Peyer's patch (tissue), 4 donors: ENCODE measurements at places on chromosomes 6 and 20.
A peak's percentile ranks its signal among the peaks of the same experiment; 100 is the strongest.

DNA sequence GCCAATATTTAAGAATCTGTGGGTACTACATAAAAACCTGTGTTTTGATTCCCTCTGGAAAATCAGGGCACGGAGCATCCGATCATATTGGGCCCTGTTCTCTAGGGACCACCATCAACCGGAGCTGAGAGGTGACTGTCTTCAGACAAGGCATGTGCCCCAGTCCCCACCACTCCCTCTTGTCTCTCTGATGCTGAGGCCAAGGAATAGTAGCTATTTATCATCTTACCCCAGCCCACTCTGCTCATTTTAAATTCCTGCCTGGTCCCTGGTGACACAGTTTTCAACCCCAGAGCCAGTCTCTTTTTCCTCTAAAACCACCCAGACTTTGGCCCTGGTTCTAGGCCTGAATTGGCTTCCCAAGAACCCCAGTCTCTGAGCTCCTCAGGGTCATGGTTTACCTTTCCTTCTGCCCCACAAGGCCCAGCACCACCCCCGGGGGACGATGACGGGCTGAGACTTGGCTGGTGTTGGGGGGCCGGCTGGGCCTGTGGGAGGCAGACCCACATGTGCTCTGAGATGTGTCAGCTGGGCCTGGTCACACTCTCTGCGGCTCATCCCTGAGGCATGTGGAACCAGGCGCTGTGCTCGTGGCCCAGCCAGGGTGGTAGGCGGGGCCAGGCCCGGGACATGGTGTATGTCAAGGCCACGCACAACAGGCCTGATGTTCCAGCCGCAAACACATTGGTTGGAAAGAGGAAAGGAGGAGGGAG lies 114.4 kb downstream of the CEBPB start:
- H3K36me3 ChIP-seq: no peaks in the 10 kb centered on the region
- H3K27ac ChIP-seq: peak overlapping the region; percentile 87
- H3K27me3 ChIP-seq: no peaks in the 10 kb centered on the region
- peak; percentile 67 for DNase-seq
- no peak overlapping the region for H3K4me3 ChIP-seq

GRCh38 chr6:55901765-55902270 lies 26.4 kb upstream of the BMP5 start:
- H3K4me3 ChIP-seq: no peak overlapping the region
- no peaks in the 10 kb centered on the region for H3K36me3 ChIP-seq
- no peaks in the 10 kb centered on the region for H3K4me1 ChIP-seq
- H3K27ac ChIP-seq: no peak overlapping the region
- no peak for DNase-seq
- H3K27me3 ChIP-seq: no peaks in the 10 kb centered on the region

DNA sequence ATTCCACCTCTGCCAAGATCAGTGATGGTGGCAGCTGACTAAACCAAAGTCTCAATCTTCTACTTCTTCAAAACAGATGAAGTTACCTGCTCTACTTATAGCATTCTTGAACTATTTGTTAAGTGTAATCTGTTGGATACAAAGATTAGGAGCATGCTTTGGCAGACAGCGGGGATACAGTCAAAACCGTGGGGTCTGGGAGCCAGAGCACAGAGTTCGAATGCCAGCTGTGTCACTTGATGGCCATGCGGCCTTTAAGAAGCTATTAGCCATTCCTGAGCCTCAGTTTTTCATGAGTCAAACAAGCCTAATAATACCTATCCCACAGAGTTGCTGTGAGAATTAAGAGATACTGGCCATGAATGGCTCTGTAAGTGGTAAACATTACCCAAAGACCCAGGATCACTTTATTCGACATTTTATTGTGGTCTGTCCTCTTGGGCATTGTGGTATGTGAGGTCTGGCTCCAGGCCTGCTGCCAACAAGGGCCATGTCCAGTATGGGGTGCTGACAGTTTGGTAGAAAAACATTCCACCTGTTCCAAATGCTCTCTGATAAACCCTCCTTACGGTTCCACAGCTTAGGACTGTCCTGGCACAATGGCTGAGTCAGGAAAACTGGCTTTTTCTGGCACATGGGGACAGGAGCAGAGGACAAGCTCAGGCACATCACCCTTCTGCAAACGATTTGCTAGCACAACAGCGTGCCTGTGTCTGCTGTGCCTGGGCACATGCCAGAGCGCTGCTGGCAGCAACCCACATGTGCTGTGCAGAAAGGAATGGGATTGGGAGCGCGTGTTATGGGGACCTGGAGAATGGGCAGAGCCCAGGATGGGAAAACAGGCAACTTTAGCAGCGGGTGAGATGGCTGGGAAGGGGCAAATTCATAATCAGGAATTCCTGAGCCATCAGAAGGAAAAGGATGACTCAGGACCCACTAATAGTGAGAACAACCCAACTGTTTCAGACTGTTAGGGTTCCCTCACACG lies 15.7 kb upstream of the FAM83C start:
- no peaks in the 10 kb centered on the region for H3K36me3 ChIP-seq
- no peaks in the 10 kb centered on the region for H3K27me3 ChIP-seq
- H3K27ac ChIP-seq: no peak overlapping the region
- no peak overlapping the region for H3K4me3 ChIP-seq
- no peaks in the 10 kb centered on the region for H3K4me1 ChIP-seq
- no peak for DNase-seq

DNA sequence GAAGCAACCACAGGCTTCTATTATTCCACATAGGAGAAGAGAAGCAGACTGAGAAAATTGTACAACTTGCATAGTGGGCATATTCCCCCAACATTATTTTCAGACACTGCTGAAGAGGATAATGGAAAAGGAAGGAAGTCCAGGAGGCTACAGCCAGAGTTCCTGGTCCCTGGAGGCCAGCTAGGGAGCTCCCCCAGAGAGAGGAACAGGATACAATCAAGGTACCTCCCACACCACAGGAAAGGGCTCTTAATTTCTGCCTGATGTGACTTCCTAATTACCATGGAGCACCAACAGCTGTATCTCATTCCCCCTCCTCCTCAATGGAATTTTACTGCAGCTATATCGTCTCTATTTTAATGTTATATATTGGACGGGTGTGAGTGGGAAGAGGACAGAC lies 594.3 kb upstream of the NRSN1 start:
- H3K27me3 ChIP-seq: no peaks in the 10 kb centered on the region
- H3K4me3 ChIP-seq: no peak overlapping the region
- no peak overlapping the region for H3K27ac ChIP-seq

DNA sequence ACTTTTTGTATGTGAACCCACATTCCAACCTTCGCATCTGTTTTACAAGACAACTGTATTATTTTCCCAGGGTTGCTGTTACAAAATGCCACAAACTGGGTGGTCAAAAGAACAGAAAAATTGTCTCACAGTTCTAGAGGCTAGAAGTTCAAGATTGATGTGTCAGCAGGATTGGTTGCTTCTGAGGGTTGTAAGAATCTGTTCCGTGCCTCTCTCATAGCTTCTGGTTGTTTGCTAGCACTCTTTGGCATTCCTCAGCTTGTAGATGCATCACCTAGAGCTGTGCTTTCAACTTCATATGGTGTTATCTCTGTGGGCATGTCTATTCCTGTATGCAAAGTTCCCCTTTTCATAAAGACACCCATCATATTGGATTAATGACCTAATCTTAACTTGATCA lies 1067.2 kb downstream of the EPHA7 start:
- no peaks in the 10 kb centered on the region for H3K27me3 ChIP-seq

DNA sequence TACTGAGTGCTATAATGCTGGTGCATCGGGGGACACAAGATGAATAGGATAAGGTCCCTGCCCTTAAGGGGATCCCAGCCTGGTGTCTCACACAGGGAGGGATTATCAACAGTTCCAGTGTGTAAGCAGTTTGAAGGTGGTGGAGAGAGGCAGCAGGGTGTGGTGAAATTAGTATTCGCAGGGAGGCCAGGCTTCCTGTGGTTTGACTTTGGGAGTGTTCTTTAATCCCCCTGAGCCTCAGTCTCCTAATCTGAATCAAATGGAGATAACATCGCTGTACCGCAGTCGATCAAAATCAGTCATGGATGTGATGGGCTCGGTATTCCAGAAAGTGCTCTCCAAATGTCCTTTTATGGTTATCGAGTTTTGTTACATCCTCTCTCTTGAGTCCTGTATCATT lies 288.1 kb upstream of the SUPT3H start:
- no peak for DNase-seq
- no peaks in the 10 kb centered on the region for H3K4me1 ChIP-seq
- H3K4me3 ChIP-seq: no peak overlapping the region
- no peaks in the 10 kb centered on the region for H3K36me3 ChIP-seq
- H3K27me3 ChIP-seq: no peaks in the 10 kb centered on the region

DNA sequence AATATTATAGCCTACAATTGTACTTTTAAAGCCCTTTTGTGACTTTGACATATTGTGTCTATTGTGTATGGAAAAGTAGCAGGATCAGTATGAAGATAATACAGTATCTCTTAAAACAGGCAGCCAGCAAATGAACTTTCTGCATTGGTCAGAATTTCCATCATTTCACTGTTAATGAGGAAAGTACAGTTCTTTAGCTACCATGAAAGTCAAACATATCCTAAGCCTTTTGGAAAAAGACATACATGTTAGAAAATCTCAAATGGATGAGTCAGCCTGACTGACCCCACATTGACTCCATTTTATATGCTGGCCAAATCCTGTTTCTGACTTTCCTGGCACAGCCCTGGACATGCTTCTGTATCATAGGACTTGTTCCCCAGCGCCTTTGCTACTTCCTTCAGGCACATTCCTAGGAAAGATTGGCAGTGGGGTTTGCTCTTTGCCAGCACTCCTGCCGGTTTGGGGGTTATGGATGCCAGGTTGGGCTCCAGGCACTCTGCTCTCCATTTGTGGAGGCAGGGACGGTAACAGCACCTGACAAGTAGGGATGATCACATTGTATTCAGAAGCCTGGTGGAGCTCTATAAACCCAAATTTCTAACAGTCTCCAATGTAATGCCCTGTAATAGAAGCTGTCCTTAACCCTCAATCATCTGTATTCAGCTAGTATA lies 43.7 kb downstream of the TOP1 start:
- no peak overlapping the region for H3K4me3 ChIP-seq
- H3K27me3 ChIP-seq: no peaks in the 10 kb centered on the region
- no peak for DNase-seq
- H3K27ac ChIP-seq: no peak overlapping the region
- H3K36me3 ChIP-seq: no peaks in the 10 kb centered on the region

GRCh38 chr6:43627008-43627825 lies 1.8 kb downstream of the GTPBP2 start:
- H3K4me1 ChIP-seq: no peaks in the 10 kb centered on the region
- no peaks in the 10 kb centered on the region for H3K36me3 ChIP-seq
- H3K4me3 ChIP-seq: no peak overlapping the region

DNA sequence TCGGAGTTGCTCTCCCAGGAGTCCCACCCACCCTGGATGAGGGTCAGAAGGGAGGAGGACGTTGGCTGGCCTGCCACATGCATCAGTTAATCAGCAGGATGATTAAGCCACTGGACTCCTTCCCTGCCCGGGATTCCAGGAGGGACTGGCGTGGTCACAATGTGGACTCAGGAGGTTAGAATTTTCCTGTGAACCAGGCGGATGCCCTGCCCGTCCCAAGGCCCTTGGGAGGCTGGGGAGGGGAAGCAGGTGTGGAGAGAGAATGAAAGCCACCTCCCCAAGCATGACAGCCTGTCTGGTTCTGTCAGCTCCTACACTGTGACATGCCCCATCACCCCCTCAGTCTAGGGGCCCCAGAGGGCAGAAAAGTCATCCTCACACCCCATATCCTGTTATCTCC lies 11.6 kb upstream of the ITPR3 start:
- H3K4me1 ChIP-seq: no peaks in the 10 kb centered on the region
- no peaks in the 10 kb centered on the region for H3K27me3 ChIP-seq
- H3K36me3 ChIP-seq: no peaks in the 10 kb centered on the region
- no peak overlapping the region for H3K27ac ChIP-seq
- H3K4me3 ChIP-seq: no peak overlapping the region

- no peaks in the 10 kb centered on the region for H3K4me1 ChIP-seq
- no peak for DNase-seq
These were observed 411.8 kb downstream of the PREX1 start for GRCh38 chr20:48416002-48416401.

- no peak overlapping the region for H3K4me3 ChIP-seq
- no peaks in the 10 kb centered on the region for H3K4me1 ChIP-seq
- H3K27me3 ChIP-seq: no peaks in the 10 kb centered on the region
- H3K27ac ChIP-seq: no peak overlapping the region
- no peak for DNase-seq
- no peaks in the 10 kb centered on the region for H3K36me3 ChIP-seq
These were observed 118.0 kb upstream of the POU3F2 start for GRCh38 chr6:98716341-98716740.

GRCh38 chr6:140825731-140826130 lies 1307.0 kb upstream of the GJE1 start:
- no peak overlapping the region for H3K27ac ChIP-seq
- no peak overlapping the region for H3K4me3 ChIP-seq
- no peak for DNase-seq
- no peaks in the 10 kb centered on the region for H3K36me3 ChIP-seq

DNA sequence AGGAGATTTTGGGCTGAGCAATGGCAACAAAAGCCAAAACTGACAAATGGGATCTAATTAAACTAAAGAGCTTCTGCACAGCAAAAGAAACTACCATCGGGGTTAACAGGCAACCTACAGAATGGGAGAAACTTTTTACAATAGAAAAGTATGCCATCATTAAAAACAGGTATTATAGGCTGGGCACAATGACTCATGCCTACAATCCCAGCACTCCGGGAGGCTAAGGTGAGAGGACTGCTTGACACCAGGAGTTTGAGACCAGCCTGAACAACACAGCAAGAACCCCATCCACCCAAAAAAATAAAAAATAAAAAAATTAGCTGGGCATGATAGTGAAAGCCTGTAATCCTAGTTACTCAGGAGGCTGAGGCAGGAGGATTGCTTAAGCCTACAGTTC lies 55.4 kb downstream of the MBOAT1 start:
- H3K4me1 ChIP-seq: no peaks in the 10 kb centered on the region
- no peaks in the 10 kb centered on the region for H3K27me3 ChIP-seq
- no peak for DNase-seq
- H3K27ac ChIP-seq: no peak overlapping the region
- H3K4me3 ChIP-seq: no peak overlapping the region

- H3K27ac ChIP-seq: peak overlapping the region; percentile 84
- H3K36me3 ChIP-seq: no peaks in the 10 kb centered on the region
- no peak for DNase-seq
- H3K4me1 ChIP-seq: peaks cover 33% of the 10 kb centered on the region
These were observed 59.3 kb upstream of the ZNF217 start for GRCh38 chr20:53652859-53653517.

DNA sequence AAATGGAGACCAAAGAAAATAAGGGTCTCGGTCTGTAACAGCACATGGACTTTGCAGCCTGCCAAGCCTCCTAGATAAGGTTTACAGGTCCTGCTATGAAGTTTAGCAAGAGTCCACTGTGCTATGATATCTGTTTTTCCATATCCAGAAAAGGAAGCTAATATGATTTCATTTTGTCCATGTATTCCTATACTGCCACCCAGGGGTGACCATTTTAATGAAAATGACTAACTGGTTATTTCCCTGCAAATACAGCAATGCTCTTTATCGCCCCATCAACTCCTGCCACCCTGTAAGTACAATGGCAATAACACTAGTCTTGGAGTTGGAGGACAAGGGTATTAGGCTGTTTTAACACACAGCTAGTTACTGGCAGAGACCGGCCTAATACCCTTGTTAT lies 115.2 kb upstream of the GLP1R start:
- no peak overlapping the region for H3K4me3 ChIP-seq
- no peak overlapping the region for H3K27ac ChIP-seq
- no peaks in the 10 kb centered on the region for H3K36me3 ChIP-seq
- H3K27me3 ChIP-seq: no peaks in the 10 kb centered on the region
- no peak for DNase-seq

GRCh38 chr6:8940356-8940755 lies 505.0 kb upstream of the SLC35B3 start:
- no peaks in the 10 kb centered on the region for H3K27me3 ChIP-seq
- no peaks in the 10 kb centered on the region for H3K36me3 ChIP-seq
- H3K4me1 ChIP-seq: no peaks in the 10 kb centered on the region
- H3K4me3 ChIP-seq: no peak overlapping the region
